ENCODE measurements at places on chromosomes 12 and 14.

GRCh38 chr12:68340404-68341270 is 8.5 kb upstream of the MDM1 start:
- no peak overlapping the region for H3K27ac ChIP-seq
- no peak for DNase-seq
- H3K4me1 ChIP-seq = peaks cover 7% of the 10 kb centered on the region
- no peaks in the 10 kb centered on the region for H3K36me3 ChIP-seq
- no peaks in the 10 kb centered on the region for H3K27me3 ChIP-seq
- no peak overlapping the region for H3K4me3 ChIP-seq

DNA sequence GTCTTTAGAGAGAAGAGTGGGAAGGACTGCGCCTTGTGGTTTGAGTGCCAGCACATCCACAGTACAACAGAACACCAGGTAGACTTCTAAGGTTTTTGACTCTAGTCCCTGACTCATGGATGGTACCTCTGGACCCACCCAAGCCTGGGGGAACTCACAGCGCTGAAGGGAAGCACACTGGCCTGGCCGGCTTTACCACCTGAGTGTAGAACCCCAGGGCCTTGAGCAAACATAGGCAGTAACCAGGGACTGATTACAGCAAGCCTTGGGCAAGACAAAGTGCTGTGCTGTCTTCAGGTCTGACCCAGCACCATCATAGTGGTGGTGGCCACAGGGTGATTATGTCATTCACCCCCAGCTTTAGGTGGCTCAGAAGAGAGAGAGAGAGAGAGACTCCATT is 17.2 kb downstream of the EML5 start:
- no peaks in the 10 kb centered on the region for H3K27me3 ChIP-seq
- no peak overlapping the region for H3K27ac ChIP-seq
- H3K36me3 ChIP-seq = no peaks in the 10 kb centered on the region
- no peaks in the 10 kb centered on the region for H3K4me1 ChIP-seq
- no peak overlapping the region for H3K4me3 ChIP-seq

GRCh38 chr12:122199484-122200355 is 3.8 kb upstream of the B3GNT4 start:
- H3K4me1 ChIP-seq = peaks cover 8% of the 10 kb centered on the region
- no peak overlapping the region for H3K27ac ChIP-seq
- H3K36me3 ChIP-seq = no peaks in the 10 kb centered on the region
- peaks cover 62% of the 10 kb centered on the region for H3K27me3 ChIP-seq
- no peak overlapping the region for H3K4me3 ChIP-seq

- H3K36me3 ChIP-seq = no peaks in the 10 kb centered on the region
- H3K4me1 ChIP-seq = peaks cover 2% of the 10 kb centered on the region
- no peak overlapping the region for H3K27ac ChIP-seq
- H3K27me3 ChIP-seq = no peaks in the 10 kb centered on the region
- H3K4me3 ChIP-seq = no peak overlapping the region
Observed at GRCh38 chr12:127277882-127278281, 989.1 kb upstream of the TMEM132C start.

DNA sequence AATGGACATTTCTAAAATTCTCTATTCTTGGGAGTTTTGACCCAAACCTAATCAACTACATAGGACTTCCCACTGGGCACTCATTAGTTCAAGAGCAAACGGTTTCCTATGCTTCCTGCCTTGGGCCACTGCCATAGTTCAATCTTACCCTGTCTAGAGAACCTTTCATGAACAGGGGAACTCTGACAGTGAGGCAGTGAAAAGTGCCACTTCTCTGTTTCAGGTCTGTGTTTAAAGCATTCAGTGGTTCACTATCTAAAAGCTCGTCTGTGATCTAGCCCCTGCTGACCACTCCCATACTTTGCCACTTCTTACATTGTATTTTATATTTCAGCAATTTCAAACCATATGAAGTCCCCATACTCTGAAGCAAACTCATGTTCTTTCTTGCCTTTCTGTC is 122.7 kb upstream of the IGF1 start:
- no peaks in the 10 kb centered on the region for H3K27me3 ChIP-seq
- DNase-seq = no peak
- no peak overlapping the region for H3K4me3 ChIP-seq
- H3K4me1 ChIP-seq = no peaks in the 10 kb centered on the region
- H3K36me3 ChIP-seq = no peaks in the 10 kb centered on the region
- H3K27ac ChIP-seq = no peak overlapping the region
